ENCODE measurements at places on chromosomes 7 and 10. TPM values are rescaled to one million over a fixed set of nuclear protein-coding genes. Genes with fewer than 3 reads are reported as not detected.

The CPA5 gene
- total RNA-seq: not detected

The PDGFA gene
- 68.1 TPM for total RNA-seq

The PRR15 gene
- total RNA-seq: 4.1 TPM

The SPDYE5 gene
- 0.16 TPM for total RNA-seq

The TEX36 gene
- total RNA-seq: not detected

The TMEM72 gene
- total RNA-seq: not detected

The VIPR2 gene
- total RNA-seq: not detected

The KCNH2 gene
- not detected for total RNA-seq

The AGR2 gene
- not detected for total RNA-seq

The TMEM229A gene
- total RNA-seq: not detected

The EVX1 gene
- not detected for total RNA-seq

The PNLIPRP3 gene
- not detected for total RNA-seq

The HTR7 gene
- 0.22 TPM for total RNA-seq

The ADGRA1 gene
- total RNA-seq: not detected

The PBLD gene
- total RNA-seq: 3.6 TPM

The NUDCD3 gene
- 137 TPM for total RNA-seq

The MACROH2A2 gene
- not detected for total RNA-seq

The FOXK1 gene
- 52.1 TPM for total RNA-seq

The OR6B1 gene
- not detected for total RNA-seq

The PNLIPRP2 gene
- total RNA-seq: not detected

The CRPPA gene
- 2.9 TPM for total RNA-seq

All from endothelial cell of umbilical vein (primary cell).